Activated naive CD8-positive, alpha-beta T cell treated with anti-CD3 and anti-CD28 coated beads for 36 hours (primary cell): ENCODE measurements at places on chromosomes 13 and 19.

- DNase-seq, result no peak
- H3K36me3 ChIP-seq, result peaks cover 46% of the 10 kb centered on the region
- H3K27me3 ChIP-seq, result peaks cover 29% of the 10 kb centered on the region
- peaks cover 5% of the 10 kb centered on the region for H3K4me1 ChIP-seq
- H3K4me3 ChIP-seq, result no peak overlapping the region
- no peak overlapping the region for H3K27ac ChIP-seq
These were observed 27.3 kb upstream of the MPHOSPH8 start for GRCh38 chr13:19606152-19606551.

DNA sequence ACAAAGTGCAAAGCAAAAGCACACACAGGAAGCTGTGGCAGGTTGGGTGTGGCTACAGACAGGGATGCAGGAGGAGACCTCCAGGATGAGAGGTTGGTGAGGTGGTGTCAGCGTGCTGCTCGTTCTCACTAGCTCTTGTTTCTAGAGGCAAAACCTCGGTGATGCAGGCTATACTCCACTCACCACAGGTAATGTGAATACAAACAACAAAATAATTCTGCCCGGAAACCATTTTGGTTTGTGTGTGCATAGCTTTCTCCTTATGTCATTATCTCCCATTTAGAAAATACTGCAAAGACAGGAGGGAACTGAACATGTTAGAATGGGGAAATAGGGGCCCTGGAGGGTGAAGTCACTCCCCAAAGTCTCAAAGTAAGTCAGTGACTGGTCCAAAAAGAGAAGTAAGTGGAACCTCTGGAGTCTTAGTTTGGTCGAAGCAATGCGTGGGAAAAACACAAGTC lies 9.4 kb downstream of the LCP1 start:
- H3K27me3 ChIP-seq, result no peaks in the 10 kb centered on the region
- peaks cover 86% of the 10 kb centered on the region for H3K36me3 ChIP-seq
- peak overlapping the region; percentile 74 for H3K4me3 ChIP-seq
- peaks cover 94% of the 10 kb centered on the region for H3K4me1 ChIP-seq
- H3K27ac ChIP-seq, result peak overlapping the region; percentile 87
- peak; percentile 54 for DNase-seq

DNA sequence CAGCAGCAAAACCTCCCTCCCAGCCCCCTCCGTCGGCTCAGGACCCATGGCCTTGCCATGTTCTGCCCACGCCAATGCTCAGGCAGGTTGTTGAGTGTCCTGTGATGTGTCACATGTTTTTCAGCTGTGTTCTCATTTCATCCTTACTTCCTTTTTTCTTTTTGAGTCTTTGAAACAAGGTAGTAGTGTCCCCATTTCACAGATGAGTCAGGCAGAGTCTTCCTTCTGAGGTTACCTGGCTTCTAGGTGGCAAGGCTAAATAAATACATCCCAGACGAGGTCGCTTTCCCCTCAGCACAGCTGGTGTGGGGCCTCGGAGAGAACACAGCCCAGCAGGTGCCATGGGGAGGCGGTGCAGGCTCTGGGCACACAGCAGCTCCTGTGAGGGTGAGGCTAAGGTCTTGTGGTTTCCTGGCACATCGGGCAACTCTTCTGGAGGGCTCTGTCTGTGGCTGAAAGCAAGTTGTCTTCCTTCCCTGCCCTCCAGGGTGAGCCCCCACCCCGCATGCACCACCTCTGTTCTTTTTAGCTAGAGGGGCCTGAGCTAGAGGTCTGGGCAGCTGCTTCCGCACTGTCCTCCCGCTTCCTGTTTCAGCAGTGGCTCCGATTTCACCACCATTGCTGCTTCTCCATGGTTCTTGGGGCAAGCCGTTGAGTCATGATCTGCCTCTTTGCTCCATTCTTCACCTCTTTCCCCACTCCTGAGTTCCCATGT lies 15.1 kb downstream of the PRAM1 start:
- H3K36me3 ChIP-seq, result peaks cover 44% of the 10 kb centered on the region
- H3K27me3 ChIP-seq, result no peaks in the 10 kb centered on the region
- peak overlapping the region; percentile 29 for H3K4me3 ChIP-seq
- peaks cover 37% of the 10 kb centered on the region for H3K4me1 ChIP-seq
- DNase-seq, result peak; percentile 55

DNA sequence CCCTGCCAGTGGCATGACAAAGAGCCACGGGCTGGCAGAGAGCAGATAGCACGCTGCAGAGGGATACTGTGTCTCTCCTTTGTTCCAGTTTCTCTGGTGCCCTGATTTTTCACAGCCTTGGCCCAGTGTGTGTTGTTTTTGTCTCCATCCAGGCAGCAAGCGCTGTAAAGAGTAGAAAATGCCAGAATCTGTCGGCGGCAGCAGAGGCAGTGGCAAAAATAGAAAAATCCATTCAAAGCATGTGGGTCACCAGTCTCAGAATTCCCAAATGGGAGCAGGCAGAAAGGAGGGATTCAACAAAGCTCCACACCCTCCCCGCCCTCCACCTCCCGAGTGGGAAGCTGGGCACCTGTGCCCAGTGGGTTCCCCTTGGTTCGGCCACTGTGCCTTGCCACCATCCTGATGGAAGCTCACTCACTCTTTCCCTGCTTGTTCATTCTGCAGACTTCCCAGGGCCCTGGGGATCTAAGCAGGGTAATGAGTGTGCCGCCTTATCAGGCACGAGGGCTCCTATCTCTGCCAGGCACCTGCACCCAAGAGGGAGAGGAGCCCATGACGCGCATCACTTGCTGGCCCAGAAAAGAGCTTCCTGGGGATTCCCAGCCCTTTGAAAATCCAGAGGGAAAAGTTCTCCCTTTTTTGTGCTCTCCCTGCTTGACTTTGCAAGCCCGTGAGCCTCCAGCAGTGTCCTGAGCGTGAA lies 416.9 kb downstream of the IRS2 start:
- H3K27ac ChIP-seq, result no peak overlapping the region
- H3K36me3 ChIP-seq, result no peaks in the 10 kb centered on the region
- H3K27me3 ChIP-seq, result peaks cover 14% of the 10 kb centered on the region
- no peaks in the 10 kb centered on the region for H3K4me1 ChIP-seq

DNA sequence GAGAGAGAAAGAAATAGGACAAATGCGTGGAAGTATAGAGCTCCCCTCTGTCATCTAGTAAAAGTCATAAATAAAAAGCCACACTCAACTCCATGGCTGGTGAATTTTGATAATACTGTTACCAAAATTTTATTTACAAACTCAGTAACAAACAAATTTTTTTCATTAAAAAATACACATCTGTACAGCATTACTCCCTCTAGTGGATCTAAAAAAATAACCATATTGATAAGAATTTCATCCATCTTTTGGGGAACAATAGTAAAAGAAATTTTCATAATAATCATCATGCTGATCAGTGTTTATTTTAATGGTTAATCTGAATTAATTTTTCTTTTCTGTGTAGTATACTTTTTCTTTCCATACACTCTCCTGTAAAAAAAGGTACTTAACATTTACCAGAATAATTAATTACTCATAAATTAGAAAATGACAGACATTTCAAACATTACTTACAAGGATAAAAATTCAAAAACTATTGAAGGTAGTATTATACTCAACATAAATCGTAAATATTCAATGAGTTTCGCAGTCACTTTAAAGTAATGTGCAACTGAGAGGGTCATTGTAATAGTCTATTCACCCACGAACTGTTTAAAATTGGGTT lies 173.5 kb upstream of the LSM14A start:
- no peaks in the 10 kb centered on the region for H3K36me3 ChIP-seq
- H3K4me3 ChIP-seq, result no peak overlapping the region
- H3K27me3 ChIP-seq, result peaks cover 28% of the 10 kb centered on the region
- H3K27ac ChIP-seq, result no peak overlapping the region

DNA sequence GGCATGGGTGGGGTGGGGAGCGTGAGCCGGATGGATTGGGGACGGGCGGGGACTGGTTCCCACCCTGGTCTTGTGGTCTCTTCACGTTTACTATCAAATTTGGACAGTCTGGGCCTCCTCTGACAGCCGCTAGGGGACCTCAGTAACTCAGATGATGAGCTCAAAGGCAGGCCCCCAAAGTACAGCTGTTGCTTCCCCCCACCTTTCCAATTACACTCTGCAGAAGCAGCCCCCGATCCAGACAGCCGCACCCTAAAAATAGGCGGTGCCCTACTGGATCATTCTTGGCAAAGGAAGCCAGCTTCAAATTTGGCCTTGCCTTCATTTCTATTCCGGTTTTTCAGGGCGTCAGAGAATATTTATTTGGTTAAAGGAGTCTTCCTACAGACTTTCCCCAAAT lies 1.9 kb upstream of the FOXO1 start:
- peak; percentile 48 for DNase-seq
- H3K27ac ChIP-seq, result peak overlapping the region; percentile 68
- peaks cover 12% of the 10 kb centered on the region for H3K36me3 ChIP-seq
- peaks cover 38% of the 10 kb centered on the region for H3K4me1 ChIP-seq

DNA sequence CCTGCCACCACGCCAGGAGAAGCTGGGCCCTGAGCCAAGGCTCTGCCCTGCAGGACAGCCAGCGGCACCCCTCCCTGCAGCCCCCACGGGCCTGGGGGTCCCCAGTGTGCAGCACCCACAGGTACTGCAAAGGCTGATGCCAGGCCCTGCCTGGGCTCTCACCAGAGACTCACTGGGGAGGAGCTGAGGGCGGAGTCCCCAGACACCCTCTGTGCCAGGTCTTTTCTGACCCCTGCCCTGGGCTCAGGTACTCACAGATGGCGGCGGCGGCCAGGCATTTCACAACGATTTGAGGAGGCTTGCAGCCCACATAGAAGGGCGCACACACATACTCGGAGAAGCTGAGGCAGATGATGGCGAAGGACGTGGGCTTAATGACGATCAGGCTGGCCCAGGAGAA lies 5.7 kb downstream of the SLC7A9 start:
- H3K4me1 ChIP-seq, result no peaks in the 10 kb centered on the region
- H3K27me3 ChIP-seq, result no peaks in the 10 kb centered on the region
- H3K36me3 ChIP-seq, result no peaks in the 10 kb centered on the region
- H3K4me3 ChIP-seq, result no peak overlapping the region
- DNase-seq, result no peak
- H3K27ac ChIP-seq, result no peak overlapping the region

GRCh38 chr19:54026656-54027055 lies 35.2 kb downstream of the CACNG6 start:
- no peak for DNase-seq
- no peak overlapping the region for H3K4me3 ChIP-seq
- no peaks in the 10 kb centered on the region for H3K4me1 ChIP-seq

GRCh38 chr19:46494941-46495785 lies 504 bp downstream of the PNMA8B start:
- no peaks in the 10 kb centered on the region for H3K36me3 ChIP-seq
- no peak for DNase-seq
- H3K4me1 ChIP-seq, result peaks cover 11% of the 10 kb centered on the region
- peak overlapping the region; percentile 7 for H3K27ac ChIP-seq
- H3K4me3 ChIP-seq, result no peak overlapping the region

DNA sequence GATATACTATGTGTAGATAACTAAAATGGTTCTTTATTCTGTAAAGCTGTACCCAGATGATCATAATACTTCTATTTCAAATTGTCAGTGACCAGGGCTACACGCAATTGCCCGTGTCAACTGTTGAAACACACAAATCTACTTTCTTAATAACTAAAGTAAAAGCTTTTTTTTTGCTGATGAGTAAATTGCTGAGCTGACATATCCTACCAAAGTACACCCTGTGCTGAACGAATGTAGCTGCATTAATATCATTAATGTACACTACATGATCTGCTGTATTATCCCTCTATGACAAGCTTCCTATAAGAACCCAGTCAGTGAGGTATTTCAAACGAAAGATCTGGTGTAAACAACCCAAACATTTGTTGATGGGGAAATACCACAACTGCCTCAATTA lies 827.2 kb upstream of the ATXN8OS start:
- DNase-seq, result no peak
- no peak overlapping the region for H3K27ac ChIP-seq
- no peaks in the 10 kb centered on the region for H3K36me3 ChIP-seq
- H3K27me3 ChIP-seq, result no peaks in the 10 kb centered on the region
- no peak overlapping the region for H3K4me3 ChIP-seq

GRCh38 chr13:111627596-111627995 lies 307.2 kb downstream of the TEX29 start:
- no peaks in the 10 kb centered on the region for H3K4me1 ChIP-seq
- H3K27ac ChIP-seq, result no peak overlapping the region
- no peak for DNase-seq
- no peaks in the 10 kb centered on the region for H3K36me3 ChIP-seq

DNA sequence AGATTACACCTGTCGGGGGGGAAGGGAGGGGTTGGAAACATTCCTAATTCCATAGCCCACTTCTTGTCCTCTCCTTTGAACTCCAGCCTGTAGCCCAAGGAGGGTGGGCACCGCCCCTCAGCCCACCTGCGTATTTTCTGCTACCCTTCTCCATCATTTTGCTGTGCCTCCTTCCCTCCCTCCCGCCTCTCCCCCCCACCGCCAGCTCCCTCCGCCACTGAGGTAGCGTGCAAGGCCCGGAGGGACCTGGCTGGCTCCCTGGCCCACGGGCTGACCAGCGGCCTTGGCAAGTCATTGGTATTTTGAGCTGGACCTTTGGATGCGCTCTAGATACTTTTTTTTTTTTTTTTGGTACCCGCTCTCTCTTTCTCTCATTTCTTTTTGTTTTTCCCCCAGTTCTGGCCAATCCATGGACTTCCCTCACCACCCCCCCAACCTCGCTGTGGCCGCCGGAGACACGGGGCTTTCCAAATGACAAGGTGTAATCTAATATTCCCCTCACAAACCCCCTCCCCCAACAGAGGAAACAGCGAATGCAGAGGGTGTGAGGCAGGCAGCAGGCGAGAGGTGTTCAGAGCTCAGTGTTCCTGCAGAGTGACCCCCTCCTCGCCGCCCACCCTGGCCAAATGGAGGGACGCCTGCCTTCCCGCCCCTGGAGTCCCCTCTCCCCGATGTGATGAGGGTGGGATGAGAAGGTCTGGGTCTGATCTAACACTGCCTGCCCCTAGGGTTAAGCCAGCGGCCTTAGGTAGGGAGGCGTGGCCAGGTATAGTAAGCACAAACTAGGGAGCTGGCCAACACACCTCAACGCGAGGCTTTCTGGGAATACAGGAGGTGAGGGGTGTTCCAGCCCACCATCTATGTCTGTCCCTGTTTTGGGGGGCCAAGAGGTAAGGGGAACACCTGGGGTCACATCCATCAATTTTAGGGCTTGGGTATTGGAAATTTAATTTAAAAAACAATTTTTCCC lies 89.2 kb downstream of the PTPRS start:
- no peak overlapping the region for H3K4me3 ChIP-seq
- H3K27me3 ChIP-seq, result no peaks in the 10 kb centered on the region
- no peak overlapping the region for H3K27ac ChIP-seq
- DNase-seq, result no peak
- H3K36me3 ChIP-seq, result peaks cover 18% of the 10 kb centered on the region

GRCh38 chr19:31957711-31958110 lies 387.7 kb upstream of the ZNF507 start:
- H3K4me3 ChIP-seq, result no peak overlapping the region
- no peaks in the 10 kb centered on the region for H3K27me3 ChIP-seq
- H3K4me1 ChIP-seq, result no peaks in the 10 kb centered on the region
- H3K27ac ChIP-seq, result no peak overlapping the region

DNA sequence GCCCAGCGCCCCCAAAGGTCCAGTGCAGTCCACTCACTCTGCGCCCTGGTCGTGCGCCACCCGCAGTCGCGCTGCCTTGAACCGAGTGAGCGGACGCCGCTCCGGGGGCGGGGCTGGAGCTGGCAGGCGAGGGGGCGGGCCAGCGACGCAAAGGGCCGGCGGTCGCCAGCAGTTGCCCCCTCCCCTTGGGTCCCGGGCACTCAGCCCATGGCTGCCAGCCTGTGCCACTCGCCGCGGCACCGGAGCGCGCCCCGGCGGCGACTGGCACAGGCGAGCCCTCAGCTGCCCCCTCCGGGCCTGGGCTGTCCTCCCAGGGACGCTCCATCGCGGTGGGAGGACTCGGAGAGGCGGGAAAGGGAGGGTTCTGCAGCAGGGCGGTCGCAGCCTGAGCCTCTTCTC lies at the start of gene S1PR5:
Gene S1PR5, minus strand, starts transcription at position 87 of the 399 bp plus-strand sequence. CDS start 2,436 bp downstream, outside the sequence.
- peaks cover 76% of the 10 kb centered on the region for H3K27me3 ChIP-seq
- no peak within 1 kb of the TSS for H3K27ac ChIP-seq
- no peak for DNase-seq
- H3K4me1 ChIP-seq, result peaks cover 18% of the 10 kb centered on the region
- peak within 1 kb of the TSS; percentile 42 for H3K4me3 ChIP-seq
- no peaks in the 10 kb centered on the region for H3K36me3 ChIP-seq
